NCI-H187 (cell line): ENCODE measurements at places on chromosomes 4 and X.

- no peak for DNase-seq
Measured at GRCh38 chr4:125741825-125742452, 427.2 kb downstream of the FAT4 start.

DNA sequence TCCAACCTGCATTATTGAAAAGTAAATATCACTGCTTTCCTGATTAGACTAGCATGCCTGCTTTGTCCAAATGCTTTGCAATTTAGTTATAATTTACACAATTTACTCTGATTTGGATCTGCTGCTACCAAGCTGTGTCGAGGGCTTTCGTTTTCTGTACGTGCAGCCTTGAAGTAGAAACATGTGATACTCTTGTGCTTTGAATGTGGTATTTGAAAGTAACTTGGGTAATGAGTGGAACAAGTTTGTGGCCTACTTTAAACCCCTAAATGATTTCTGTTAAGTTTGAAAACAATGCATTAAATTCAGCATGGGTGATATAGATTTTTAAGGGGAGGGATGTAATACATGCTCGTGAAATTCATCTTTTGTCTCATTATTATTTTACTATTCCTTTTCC, 240.7 kb downstream of the IQCM start:
- no peak for DNase-seq

- no peak for DNase-seq
Measured at GRCh38 chr4:188658958-188659522, 519.8 kb downstream of the TRIML1 start.

DNA sequence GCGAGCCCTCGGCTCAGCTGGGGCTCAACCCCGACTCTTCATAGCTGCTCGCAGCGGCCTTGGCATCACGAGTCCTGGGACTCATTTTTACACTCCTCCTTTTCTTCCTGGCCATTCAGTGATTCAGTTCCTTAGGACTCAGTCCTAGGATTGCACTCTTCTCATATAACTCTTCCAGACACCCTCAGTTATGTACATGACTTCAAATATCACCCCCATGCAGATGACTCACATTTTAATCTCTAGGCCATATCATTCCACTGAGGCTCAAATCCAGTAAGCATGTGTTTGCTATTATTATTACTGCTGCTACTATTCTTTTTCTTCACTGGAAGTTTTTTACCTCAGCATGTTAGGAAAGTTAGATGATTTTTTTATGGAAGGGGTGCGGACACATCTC, 14.4 kb downstream of the ITGB1BP2 start:
- DNase-seq: no peak

DNA sequence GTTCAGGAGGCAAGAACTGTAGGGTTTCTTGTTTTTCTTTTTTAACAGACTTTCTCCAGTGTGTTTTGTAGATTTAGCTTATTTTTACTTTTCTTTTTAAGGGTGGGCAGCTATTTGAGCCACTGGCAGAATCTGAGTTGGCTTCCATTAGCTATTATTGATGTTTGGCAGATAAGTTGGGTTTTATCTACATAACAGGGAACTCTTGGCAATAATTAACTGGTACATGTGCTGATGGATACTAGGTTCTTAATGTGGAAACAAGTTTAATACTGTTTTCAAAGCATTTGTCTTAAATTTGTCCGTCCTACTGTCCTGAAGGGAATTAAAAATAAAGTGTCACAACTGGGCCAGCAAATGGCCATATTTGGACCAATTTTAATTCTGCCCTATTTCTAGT, 80.5 kb downstream of the PHOX2B start:
- DNase-seq: no peak

DNA sequence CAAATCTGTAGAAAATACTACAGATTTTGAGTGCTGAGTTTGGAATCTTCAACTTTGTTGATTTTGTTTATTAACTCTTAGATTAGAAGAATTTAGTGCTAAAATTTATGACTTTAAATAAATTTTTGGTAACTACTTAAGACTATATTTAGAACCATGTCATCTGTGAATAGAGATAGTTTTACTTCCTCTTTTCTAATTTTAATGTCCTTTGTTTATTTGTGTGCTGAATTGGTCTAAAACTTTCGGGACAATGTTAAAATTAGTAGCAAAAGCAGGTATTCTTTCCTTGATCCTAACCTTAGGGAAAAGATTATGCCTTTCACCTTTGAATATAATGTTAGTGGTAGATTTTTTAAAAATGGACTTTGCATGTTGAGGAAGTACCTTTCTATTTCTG, 119.7 kb upstream of the CXorf51A start:
- DNase-seq: no peak
